ENCODE measurements at places on chromosomes 2 and 18. TPM values are rescaled to one million over a fixed set of nuclear protein-coding genes. Genes with fewer than 3 reads are reported as not detected.

OTOF gene
- 0.14 TPM for polyA plus RNA-seq

BAZ2B gene
- 9.0 TPM for polyA plus RNA-seq

RASGRP3 gene
- 5.4 TPM for polyA plus RNA-seq

EPHA4 gene
- 1.3 TPM for polyA plus RNA-seq

RBMS1 gene
- 16.6 TPM for polyA plus RNA-seq

DNA sequence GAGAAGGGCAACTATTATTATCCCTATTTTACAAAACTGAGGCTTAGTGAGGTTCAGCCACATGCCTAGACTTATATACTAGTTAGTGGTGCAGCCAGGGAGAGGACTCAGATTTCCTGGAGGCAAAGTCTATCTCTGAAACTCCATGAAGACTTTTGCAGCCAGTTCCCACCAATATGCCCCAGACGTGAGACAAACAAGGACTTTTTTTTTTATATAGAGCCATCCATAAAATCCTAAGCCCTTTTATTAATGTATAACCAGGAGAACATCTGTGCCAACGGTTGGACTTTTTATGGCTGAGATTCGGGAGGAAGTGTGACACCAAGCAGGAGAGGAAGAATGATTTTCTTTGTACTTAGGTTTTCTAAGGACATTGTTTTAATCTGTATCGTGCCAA lies 29.9 kb downstream of the LIPG start:
- H3K4me1 ChIP-seq, result no peaks in the 10 kb centered on the region
- H3K27ac ChIP-seq, result no peak overlapping the region
- H3K4me3 ChIP-seq, result no peak overlapping the region
- H3K36me3 ChIP-seq, result no peaks in the 10 kb centered on the region
- no peaks in the 10 kb centered on the region for H3K27me3 ChIP-seq

DNA sequence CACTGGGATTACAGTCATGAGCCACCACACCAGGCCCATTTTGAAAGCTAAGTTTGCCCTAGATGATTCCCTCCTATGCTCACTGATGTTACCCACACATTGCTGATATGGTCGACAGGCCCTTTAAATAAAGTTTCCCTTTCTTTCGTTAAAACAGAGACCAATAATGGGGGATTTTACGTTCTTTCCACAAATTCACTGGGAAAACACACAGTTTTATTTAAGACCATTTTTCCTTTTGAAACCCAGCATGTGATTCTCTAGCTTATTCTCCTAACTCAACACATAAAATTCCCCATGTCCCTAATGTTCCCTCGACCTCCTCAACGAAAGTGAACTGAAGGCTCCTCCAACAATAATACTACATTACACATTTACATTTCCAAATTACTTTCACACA lies 223.2 kb downstream of the ANAPC1 start:
- DNase-seq, result no peak
- H3K36me3 ChIP-seq, result no peaks in the 10 kb centered on the region
- no peak overlapping the region for H3K27ac ChIP-seq
- H3K4me3 ChIP-seq, result no peak overlapping the region

GRCh38 chr18:77140439-77141109 lies 8.0 kb upstream of the MBP start:
- no peak overlapping the region for H3K27ac ChIP-seq
- H3K4me3 ChIP-seq, result no peak overlapping the region
- H3K36me3 ChIP-seq, result no peaks in the 10 kb centered on the region
- no peaks in the 10 kb centered on the region for H3K4me1 ChIP-seq

- H3K4me1 ChIP-seq, result no peaks in the 10 kb centered on the region
- no peaks in the 10 kb centered on the region for H3K36me3 ChIP-seq
- H3K27ac ChIP-seq, result no peak overlapping the region
- no peaks in the 10 kb centered on the region for H3K27me3 ChIP-seq
- no peak for DNase-seq
Observed at GRCh38 chr2:75466708-75467311, 93.9 kb downstream of the EVA1A start.

- H3K4me3 ChIP-seq, result no peak overlapping the region
- H3K27ac ChIP-seq, result no peak overlapping the region
- no peak for DNase-seq
Observed at GRCh38 chr18:42183746-42184145, 228.7 kb downstream of the PIK3C3 start.

- peak overlapping the region; percentile 13 for H3K4me3 ChIP-seq
- no peaks in the 10 kb centered on the region for H3K36me3 ChIP-seq
- no peaks in the 10 kb centered on the region for H3K27me3 ChIP-seq
- peak overlapping the region; percentile 19 for H3K27ac ChIP-seq
Observed at GRCh38 chr2:23380562-23381065, 4.4 kb upstream of the KLHL29 start.

- no peak overlapping the region for H3K27ac ChIP-seq
- no peak overlapping the region for H3K4me3 ChIP-seq
- no peaks in the 10 kb centered on the region for H3K4me1 ChIP-seq
- H3K36me3 ChIP-seq, result no peaks in the 10 kb centered on the region
- H3K27me3 ChIP-seq, result no peaks in the 10 kb centered on the region
Observed at GRCh38 chr18:40529478-40529877, 1425.6 kb upstream of the PIK3C3 start.

- H3K27ac ChIP-seq, result no peak overlapping the region
- no peaks in the 10 kb centered on the region for H3K27me3 ChIP-seq
- H3K4me3 ChIP-seq, result no peak overlapping the region
- H3K36me3 ChIP-seq, result no peaks in the 10 kb centered on the region
- DNase-seq, result no peak
- H3K4me1 ChIP-seq, result no peaks in the 10 kb centered on the region
Observed at GRCh38 chr18:60649107-60649506, 276.5 kb upstream of the MC4R start.

Data from psoas muscle (tissue), 8 donors.